ENCODE measurements at places on chromosomes 6 and 20.
A peak's percentile ranks its signal among the peaks of the same experiment; 100 is the strongest.

DNA sequence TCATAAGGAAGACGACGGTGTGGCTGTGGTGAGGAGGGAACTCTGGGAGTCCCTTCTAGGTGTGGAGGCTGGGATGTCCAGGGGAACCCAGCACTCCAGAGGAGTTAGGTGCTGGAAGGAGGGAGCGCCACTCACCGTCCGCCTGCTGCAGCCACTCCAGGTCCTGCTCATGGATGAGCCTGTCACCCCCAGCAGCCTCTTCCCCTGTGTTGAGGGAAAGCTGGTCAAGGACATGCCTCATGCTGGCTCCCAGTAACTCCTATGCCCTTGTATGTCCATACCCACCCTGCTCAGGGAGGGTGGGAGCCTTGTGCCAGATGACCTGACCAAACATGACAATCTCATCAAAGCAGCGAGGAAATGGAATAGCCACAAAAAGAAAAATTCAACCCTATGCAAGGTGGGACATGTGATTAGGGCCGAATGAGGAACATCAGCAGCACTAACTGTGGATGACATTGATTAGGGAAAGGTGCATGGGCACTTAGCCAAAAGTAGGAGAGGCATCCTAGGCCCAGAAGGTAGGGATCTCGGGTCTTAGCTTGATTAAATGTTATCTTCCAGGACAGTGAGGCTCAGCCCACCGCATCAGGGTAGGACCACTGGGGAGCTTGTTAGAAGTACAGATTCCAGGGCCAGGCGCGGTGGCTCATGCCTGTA lies 3.0 kb downstream of the DNPH1 start:
- no peak for DNase-seq

DNA sequence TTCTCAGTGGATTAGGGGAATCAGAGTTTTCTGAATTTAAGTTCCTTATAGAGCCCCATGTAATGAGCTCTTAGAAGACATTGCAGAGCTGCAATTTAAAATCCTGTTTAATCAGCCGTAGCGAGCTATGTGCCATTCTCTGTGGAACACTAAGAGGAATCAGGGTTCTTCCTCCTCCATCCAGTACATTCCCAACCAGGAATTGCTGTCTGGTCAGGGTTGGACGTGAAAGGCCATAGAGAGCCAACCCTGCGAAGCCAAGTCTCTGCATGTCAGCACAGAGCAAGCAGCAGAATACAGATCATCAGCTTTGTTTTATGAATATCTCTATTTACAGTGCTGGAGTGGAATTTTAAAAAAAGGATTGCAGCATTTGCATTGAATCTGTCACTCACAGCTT lies 366.0 kb downstream of the LAMA2 start:
- DNase-seq, result no peak

GRCh38 chr6:74956559-74957428 lies 249.1 kb downstream of the COL12A1 start:
- DNase-seq, result no peak

DNA sequence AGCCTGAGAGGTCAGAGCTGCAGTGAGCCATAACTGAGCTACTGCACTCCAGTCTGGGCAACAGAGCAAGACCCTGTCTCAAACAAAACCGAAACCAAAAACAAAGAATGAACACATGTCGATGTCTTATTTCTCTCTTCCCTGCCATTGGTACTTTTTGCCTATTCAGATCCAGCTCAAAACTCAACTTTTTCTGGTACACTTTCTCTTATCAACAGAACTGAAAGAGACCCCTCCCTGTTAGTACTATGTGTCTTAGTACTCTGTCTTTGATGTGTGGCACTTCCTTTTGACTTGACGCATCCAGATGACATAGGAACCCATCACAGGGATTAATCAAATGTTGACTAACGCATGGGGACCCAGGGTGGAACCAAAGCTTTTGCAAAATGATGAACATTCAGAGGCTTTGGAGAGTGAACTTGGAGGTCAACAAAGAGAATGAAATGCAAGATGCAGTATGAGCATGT lies 44.8 kb downstream of the AKAP12 start:
- no peak for DNase-seq

DNA sequence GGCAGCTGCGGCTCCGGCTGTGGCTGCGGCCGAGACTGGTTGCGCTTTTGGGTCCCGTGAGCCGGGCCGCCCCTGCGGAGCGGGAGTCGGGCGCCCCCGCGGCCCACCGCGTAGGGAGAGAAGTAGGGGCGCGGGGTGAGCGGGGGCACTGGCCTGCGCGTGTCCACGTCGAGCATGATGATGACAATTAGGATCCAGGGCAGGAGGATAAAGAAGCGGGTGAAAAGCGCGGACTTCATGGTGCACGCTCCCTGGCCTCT lies 739 bp downstream of the B3GAT2 start:
- DNase-seq, result no peak

GRCh38 chr20:29874476-29875202 lies 1382.8 kb upstream of the DEFB115 start:
- DNase-seq, result no peak

GRCh38 chr6:149898966-149899365 lies 1.1 kb upstream of the RAET1E start:
- DNase-seq, result peak; percentile 28

DNA sequence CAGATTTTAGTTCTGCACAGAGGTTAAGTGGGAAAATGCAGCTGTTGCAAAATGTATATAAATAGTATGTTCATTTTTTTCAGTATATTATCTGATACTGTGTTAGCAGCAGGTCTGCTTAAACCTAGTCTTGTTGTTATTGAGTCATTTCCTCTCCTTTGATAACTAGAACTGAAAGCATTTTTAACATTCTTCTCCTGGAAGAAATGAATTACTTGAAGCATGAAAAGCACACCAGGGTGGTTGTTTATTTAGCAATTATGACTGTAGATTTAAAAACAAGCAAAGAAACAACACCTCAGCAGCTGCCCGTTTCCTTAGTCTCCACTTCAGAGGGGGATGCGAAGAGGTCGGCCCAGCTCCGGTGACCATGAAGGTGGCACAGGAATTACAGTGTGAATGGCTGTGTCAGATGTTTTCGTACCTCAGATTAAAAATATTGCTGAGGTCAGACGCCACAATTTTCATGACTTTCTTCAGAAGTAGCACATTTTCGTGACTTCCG lies 53.5 kb downstream of the GOPC start:
- DNase-seq, result peak; percentile 71

GRCh38 chr6:131058236-131058635 lies 4.8 kb downstream of the EPB41L2 start:
- no peak for DNase-seq

DNA sequence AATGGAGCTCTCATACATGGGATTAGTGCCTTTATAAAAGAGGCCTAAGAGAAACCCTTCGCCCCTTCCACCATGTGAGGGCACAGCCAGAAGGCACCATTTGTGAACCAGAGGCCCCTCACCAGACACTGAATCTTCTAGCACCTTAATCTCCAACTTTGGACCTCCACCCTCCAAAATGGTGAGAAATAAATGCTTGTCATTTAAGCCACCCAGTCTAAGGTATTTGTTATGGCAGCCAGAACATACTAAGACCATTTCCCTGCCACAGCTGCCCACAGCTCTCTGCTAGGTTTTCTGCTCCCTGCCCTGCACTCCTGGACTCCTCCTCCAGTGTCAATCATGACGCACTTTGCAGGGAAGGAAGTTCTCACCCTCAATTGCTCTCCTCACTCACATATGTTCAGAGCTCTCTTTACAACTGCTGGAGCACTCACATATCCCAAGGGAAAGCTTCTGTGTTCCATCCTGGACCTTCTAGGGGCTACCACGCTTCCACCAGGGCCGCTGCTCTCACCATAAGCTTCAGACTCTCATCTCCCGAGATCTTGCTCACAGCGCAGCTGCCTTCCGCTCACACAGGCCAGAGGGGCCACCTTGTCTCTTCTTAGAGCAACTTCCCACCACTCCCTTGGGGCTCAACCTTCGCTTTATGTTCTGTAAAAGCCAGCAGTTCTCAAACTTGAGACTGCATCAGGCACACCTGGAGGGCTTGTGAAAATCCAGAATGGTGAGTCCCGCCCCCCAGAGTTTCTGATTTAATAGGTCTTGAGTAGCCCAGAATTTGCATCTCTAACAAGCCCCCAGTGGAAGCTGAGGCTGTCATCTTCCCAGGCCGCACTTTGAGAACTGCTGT lies 1.6 kb upstream of the LY86 start:
- no peak for DNase-seq

DNA sequence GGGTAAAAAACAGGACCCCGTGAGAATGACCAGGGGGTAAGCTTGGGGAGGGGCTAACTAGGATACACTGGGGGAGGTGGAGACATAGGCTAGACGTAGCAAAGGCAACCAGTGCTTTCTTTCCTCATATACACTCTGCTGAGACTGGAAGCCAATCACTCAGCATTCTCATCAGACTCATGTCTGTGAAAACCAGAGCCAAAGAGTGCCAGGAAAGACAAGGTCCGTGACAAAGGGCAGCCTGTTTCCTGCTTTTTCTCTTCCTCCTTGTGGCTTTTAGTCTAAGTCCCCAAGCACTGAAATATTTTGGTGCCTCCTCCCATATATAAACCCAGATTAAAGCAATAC lies 97.9 kb upstream of the NEDD9 start:
- DNase-seq, result no peak

GRCh38 chr20:5070570-5070969 lies 49.2 kb downstream of the PCNA start:
- DNase-seq, result no peak

DNA sequence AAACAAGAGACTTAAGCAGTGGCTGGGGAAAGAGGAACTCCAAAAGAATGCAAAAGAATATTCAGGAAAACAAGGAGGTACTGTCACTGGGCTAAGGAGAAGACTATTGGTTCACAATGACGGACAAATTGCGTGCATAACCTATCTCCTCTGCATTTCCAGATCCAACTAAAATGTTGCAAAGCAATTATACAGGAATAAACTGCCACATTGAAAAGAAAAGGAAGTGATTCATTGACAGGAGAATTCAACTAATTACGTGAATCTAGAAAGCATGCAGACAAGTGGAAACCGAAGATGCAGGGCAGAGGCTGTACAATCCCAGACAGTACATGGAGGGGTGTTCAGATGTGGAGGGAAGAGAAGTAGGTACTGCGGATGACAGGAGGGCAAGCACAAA lies 152.8 kb upstream of the RIPOR2 start:
- DNase-seq, result no peak

GRCh38 chr6:111484633-111484930 lies 1.6 kb upstream of the REV3L start:
- no peak for DNase-seq

- DNase-seq, result no peak
Measured at GRCh38 chr6:132734694-132735236, 20.9 kb upstream of the VNN1 start.

GRCh38 chr20:1209447-1210387 lies 6.5 kb downstream of the C20orf202 start:
- no peak for DNase-seq

DNA sequence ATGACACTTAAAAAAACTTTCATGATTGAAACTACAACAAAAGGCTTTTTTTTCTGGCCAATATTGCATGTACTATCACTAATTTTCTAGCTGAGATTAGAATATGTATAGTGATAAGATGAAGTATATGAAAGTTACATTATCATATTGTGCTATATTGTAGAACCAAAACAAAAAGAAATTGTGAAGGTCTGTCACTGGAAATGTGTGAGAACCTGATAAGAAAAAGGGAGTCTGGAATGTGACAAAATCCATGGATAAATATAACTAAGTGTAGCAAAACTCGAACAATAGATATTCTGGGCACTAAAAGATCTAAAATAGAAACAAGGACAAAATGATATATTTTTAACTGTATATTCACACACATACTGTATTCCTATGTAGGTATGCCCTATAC lies 36.7 kb upstream of the FAM135A start:
- no peak for DNase-seq

DNA sequence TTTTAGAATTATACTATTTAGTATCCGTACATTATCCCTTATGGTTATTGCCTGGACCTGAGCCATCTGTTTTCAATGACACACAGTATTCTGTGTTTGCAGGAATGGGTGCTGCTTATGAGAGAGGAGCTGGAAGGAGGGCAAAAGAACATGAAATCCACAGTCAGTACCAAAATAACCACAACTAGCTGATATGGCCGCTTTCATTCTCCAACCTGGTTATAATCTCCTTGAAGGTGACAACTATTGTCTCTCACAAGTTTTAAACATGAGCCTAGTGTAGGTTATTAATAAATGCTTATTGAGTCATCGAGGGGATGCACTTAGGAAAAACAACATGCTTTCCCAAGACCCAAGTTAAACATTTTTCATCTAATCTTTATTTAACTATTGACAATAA lies 356.6 kb downstream of the BMP2 start:
- no peak for DNase-seq

DNA sequence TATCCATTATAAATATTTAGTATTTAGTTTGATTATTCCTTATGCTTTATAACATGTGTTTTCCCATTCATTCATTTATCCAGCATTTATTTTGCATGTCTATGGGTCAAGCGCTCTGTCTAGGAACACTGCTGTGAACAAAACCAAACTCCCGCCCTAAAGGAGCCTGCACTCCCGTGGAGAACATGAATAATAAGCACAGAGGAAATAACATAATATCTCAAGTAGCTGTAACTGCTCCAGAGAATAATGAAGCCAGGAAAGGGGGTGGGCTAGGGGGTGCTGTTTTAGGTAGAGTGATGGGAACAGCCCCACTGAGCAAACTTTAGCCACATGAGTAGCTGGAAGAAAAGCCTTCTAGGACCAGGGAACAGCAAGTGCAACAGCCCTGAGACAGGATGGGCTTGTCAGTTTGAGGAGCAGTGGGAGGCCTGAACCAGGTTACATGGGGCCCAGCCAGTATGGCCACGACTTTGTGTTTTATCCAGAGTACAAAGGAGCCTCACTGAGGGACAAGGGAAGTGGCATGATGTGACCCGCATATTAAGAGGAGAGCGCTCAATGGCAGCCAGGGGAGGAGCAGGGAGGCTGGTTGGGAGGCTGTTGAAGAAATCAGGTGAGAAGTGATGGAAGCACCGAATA lies 24.4 kb upstream of the PRND start:
- DNase-seq, result no peak

DNA sequence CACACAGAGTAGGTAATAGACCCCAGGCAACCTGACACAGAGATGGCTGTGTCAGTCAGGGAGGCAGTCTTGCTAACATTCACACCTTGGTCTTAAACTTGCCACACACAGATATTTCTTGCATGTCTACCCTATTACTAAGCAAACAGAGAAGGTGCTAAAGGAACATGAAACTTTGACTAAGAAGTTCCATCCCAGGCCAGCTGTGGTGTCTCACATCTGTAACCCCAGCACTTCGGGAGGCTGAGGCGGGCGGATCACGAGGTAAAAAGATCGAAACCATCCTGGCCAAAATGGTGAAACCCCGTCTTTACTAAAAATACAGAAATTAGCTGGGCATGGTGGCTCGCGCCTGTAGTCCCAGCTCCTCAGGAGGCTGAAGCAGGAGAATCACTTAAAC lies 222.4 kb upstream of the JARID2 start:
- peak; percentile 77 for DNase-seq

DNA sequence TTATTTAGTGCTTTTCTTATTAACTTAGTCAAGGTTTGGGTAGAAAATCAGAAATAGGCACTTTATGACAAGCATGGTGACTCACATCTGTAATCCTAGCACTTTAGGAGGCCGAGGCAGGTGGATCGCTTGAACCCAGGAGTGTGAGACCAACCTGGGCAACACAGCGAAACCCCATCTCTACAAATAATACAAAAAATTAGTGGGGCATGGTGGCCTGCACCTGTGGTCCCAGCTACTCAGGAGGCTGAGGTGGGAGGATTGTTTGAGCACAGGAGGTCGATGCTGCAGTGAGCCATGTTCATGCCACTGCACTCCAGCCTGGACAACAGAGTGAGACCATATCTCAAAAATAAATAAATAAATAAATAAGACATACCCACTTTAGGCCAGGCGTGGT lies 51.3 kb upstream of the THEMIS start:
- DNase-seq, result no peak
